ENCODE measurements at places on chromosomes 4 and X.

DNA sequence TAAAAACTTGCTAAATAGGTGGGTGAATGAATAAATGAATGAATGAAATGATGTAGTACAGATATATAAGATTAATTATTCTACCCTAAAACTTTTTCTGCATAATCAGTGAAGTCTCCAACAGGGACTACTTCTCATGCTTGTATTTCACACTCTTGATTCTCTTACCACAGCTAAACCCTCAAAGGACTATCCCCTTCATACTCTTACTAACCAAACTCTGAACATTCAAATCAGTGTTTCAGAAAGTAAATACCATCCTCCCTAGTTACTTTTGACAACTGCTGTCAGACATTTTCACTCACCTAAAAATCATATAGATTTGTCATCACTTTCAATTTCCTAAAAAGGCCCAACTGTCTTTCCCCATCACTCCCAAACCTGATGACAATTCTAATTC, 234.3 kb upstream of the HHIP start:
- no peak for DNase-seq

- DNase-seq, result peak; percentile 72
Measured at GRCh38 chr4:106659371-106659770, 290.8 kb upstream of the GIMD1 start.

GRCh38 chrX:151896734-151897474, 15.8 kb upstream of the MAGEA4 start:
- DNase-seq, result peak; percentile 9

DNA sequence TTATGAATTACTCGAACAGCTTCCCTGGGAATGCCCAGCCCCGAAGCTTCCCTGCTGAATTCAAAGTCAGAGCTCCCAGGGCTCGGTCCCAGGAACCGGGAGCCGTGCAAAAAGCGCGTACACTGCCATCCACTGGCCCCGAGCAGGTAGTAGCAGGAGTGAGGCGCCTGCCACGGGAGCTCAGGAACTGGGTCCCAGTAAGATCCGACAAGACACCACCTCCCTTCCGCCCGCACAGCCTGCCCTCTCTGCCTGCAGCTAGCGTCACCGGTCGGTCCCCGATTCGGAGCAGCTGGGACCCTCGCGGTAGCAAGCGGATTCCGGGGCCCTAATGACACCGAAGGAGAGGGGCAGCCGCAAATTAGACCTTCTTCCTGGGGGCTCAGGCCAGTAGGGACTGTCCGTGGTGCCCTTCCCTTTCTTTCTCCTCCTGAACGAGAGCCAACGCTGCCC, 1.2 kb downstream of the CORIN start:
- peak; percentile 75 for DNase-seq

- no peak for DNase-seq
Measured at GRCh38 chr4:53543561-53543960, 47.7 kb downstream of the LNX1 start.

DNA sequence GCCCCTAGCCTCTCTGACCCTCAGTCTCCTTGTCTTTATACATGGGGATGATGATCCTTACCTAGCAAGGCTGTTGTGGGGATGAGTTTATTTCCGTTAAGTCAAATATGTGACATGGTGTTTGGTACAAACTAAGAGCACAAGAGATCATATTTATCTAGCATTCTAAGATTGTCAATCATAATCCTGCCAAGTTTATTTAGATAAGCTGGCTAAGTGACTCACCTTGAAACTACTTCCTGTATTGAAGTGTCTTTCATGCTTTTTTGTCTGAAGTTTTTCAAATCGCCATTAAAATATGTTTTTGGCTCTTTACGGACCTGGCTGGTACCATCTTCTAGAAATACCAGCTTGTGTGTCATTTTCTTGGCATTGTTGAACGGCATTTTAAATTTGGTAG, 30.7 kb downstream of the MAP7D3 start:
- DNase-seq, result peak; percentile 42

- no peak for DNase-seq
Measured at GRCh38 chr4:145541346-145541745, 59.7 kb downstream of the SMAD1 start.

GRCh38 chr4:1248245-1249147, at the start of gene CTBP1:
Gene CTBP1 (minus strand): TSS chr4:1249130. CDS start chr4:1241331, 7,799 bp downstream.
- DNase-seq, result peak; percentile 71

GRCh38 chrX:83008415-83008814, 499.7 kb upstream of the POU3F4 start:
- no peak for DNase-seq

DNA sequence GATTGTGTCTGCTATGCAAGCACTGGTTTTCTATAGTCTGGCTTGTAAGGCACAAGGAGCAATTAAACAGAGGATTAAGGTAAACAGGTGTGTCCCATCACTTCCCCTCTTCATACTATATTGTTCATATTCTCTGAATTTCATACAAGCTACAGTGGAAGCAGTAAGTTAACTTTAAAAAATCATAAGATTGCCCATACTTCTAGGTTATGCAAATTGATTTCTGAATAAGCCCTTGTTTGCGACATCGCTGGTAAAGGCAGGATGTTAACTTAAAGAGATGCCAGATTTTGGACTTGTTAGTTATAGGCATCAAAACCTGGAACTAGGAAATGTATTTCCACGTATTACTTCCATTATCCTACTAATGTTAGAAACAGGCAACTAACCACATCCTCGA, 1.0 kb upstream of the TMEM131L start:
- DNase-seq, result no peak
